ENCODE measurements at places on chromosomes 1 and 21.

GRCh38 chr1:113657126-113657525, 102.2 kb downstream of the PHTF1 start:
- DNase-seq = no peak

GRCh38 chr1:105793536-105794146, 1262.8 kb upstream of the PRMT6 start:
- DNase-seq = no peak

GRCh38 chr1:66468722-66469121, 65.2 kb upstream of the SGIP1 start:
- DNase-seq = no peak

DNA sequence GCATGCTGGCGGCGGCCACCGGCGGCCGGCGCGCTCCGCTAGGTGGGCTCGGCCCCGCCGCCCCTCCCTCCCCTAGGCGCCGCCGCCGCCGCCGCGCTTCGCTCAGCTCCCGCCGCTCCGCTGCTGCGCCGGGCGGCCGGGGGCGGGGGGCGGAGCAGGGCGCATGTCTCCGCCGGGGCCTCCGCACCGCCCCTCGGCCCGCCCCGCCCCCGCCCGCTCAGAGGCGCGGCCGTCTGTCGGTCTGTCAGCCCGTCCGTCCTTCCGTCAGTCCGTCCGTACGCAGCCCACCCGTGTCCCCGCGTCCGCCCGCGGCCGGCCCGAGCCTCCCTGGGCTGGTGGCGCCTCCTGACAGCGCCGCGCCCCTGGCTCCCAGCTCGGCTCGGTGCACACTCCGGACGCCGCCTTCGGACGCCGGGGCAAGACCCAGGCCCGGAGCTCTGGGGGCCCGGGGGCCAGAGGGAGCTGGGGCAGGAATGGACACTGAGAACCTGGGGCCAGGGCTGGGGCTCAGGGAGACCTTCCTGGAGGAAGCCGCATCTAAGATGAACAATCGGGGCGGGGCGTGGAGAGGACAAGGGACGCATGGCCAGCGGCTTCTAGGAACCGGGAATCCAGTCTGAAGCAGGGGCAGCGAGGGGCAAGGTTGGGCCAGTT, at the start of gene GPR153:
GPR153 (minus strand) TSS at position 138 of the 654 bp plus-strand sequence. CDS start 6,193 bp downstream, outside the sequence.
- no peak for DNase-seq

DNA sequence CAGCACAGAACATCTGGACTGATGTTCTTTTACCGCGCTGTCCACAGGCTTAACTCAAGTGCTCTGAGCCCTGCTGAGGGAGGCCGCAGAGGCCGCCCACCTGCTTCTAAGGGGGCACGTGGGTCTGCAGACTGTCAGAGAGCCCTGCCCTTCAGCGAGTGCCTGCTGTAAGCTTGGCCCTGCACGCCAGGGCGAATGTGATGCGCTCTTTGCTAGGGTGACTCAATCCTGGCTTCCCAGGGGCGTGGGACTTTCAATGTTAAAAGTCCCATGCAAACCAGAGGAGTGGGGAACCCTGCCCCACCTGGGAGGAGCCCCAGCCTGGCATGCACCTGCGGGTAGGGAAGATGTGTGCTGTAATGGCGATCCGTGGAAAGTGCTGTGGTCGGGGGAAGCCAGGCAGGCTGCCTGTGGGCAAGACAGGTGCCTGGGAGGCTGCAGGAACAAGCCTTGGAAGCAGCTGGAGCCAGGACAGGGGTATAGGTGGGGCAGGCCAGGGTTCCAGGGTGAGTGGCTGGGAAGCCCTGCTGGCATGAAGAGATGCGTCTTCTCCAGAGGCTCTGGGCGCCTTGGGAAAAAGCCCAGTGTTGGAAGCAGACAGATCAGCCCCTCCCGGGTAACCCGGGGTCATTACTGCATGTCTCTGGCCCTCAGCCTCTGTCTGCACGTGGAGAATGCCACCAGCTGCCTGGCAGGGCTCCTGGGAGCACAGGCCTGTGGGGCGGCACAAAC, 594 bp upstream of the PANK4 start:
- no peak for DNase-seq

DNA sequence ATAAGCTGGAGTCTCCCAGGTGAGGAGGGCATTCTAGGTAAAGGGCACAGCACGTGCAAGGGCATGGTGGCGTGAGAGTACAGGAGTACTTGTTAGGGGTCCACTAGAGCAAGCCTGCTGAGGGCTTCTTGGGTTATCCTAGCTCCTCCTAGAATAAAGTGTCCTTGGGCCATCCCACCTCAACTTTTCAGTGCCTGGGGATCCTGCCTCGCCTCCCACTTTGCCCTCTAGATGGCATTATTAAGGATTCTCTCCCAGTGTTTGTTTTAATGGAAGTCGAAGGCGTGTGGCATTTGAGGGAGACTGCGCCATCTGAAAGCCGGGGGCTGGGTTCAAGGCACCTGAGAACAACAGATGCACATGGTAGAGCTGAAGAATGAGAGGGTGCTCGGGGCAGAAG, 74.5 kb upstream of the SELENON start:
- no peak for DNase-seq

DNA sequence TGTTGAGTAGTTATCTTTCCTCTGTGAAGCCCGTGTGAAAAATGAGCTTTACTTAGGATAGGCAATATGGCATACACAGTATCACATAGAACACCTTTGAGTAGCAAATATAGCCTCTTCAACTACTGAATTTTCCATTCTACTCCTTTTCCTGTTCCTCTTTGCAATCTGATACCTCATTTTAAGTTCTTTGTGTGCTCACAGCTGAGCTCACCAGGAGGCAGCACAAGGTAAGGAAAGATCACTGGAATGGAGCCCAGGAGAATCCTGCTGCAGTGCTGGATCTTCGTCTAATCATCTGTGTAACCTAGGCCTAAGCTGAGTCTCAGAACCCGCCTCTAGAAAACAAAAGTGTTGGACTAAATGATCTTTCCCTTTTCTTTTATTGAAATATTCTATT, 171.0 kb downstream of the LRRC40 start:
- DNase-seq = no peak

- no peak for DNase-seq
These were observed 129.8 kb downstream of the CYYR1 start for GRCh38 chr21:26443291-26443690.
